Suprapubic skin (tissue), 4 donors: ENCODE measurements at places on chromosomes 5 and 9.

DNA sequence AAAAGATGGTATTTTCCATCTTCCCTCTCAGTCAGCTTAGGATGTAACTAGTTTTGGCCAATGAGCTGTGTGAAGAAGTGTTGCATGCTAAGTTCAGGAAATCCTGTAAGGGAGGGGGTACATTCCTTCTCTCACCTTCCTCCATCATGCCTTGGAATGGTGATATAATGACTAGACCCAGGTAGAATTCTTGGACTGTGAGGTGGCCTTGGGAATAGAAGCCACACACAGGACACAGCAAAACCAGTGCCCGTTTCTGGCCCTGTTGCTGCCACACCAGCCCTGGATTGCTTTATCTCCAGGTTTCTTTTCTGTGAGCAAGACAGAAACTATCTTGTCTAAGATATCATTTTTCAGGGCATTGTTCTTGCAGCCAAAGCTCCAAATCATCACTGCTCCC, 10.5 kb upstream of the ZNF354A start:
- no peak for DNase-seq

GRCh38 chr5:131256507-131256823, 7.4 kb upstream of the CDC42SE2 start:
- no peak for DNase-seq

DNA sequence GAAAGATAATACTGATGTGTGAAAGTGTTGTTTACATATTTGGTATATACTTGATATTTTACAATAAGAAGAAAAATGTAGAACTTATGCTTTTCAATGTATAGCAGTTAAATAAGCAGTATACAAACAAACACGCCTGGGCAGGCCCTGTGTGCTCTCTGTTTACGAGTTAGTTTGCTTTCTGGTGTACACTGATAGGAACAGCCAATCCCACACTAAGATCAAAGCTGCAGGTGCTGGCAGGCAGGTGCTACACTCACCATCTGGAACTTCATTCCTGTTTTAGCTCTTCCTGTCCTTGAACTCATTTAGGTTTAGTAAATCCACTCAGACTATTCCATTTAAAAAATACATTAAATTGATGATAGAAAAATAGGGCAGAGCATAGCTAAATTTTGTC, 614.7 kb upstream of the ST8SIA4 start:
- no peak for DNase-seq

GRCh38 chr9:128438343-128439109, 17.3 kb upstream of the ODF2 start:
- peak; percentile 92 for DNase-seq

DNA sequence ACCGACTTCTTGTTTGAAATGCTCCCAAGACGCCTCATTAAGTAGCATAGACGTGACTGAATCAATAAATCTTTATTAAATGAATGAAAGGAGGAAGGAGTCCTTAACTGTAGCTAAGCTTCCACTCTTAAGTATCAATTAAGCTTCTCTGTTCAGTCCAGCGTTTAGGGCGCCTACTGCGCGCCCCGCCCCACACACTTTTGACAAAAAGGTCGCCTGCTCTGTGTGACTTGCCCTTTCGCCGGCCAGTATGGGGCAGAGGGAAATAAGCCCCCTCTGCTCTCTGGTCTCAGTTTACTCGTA, 662 bp upstream of the DOLPP1 start:
- DNase-seq = no peak

DNA sequence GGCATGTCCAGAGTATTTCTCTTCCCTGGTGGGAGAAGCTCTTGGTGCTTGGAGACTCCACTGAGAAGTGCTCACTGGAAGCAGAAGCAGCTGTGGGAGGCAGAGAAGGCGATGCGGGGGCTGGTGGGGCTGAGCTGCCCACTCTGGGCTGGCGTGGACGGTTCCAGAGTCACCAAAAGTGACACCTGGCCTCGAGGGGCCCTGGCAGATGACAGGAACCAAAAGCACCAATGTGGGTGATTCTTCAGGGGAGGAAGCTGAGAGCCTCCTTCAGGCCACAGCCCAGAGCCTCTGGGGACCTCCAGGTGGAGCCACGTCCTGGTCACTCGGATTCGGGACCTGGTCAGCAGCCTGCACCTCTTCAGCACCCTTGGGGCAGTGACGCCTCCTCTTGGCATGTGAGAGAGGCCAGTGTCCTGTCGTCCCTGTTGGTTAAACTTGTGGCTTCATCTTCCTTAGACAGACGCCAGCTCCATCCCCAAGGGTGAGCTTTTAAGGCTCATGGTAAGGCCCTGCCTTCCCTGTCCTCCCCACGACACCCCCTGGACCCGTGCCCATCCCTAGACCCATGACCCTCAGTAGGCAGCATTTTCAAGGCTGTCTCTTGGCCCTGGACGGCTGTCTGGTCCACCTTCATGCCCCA, 78.7 kb upstream of the IRX4 start:
- no peak for DNase-seq

DNA sequence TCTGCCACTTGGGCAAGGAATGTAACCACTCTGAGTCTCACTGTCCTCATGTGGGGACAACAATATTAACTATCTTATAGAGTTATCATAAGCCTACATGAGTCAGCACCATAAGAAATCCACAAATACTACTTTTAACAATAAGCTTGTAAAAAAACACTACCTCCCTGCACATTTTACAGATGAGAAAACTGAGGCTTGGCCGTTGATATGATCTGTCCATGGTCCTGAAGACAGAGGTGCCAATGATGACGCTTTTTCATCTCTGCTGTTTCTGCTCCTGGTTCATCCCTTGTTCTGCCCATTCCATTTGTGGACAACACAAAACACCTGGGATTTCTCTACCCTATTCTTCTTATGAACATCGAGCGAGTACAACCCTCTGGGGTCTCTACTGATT, 23.4 kb upstream of the STRBP start:
- DNase-seq = no peak

GRCh38 chr5:110347781-110348180, 378.7 kb downstream of the TMEM232 start:
- no peak for DNase-seq

DNA sequence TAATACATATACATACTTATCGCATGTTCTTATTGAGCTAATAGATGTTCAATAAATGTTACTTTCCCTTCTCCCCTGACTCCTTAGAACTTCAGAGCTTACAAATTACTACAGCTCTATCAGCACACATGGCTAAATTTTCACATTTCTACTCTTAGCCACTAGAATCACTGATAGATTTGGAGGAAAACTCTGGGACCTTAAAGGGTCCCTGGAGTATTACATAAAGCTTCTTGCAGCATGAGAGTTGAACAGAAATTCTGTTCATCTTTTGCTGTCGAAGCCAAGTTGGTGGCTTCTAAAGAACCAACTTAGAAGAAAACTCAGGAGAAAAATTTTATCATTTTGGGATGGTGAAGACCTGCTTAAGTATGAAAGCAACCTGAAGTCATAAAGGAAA, 15.5 kb downstream of the B4GALT1 start:
- no peak for DNase-seq

DNA sequence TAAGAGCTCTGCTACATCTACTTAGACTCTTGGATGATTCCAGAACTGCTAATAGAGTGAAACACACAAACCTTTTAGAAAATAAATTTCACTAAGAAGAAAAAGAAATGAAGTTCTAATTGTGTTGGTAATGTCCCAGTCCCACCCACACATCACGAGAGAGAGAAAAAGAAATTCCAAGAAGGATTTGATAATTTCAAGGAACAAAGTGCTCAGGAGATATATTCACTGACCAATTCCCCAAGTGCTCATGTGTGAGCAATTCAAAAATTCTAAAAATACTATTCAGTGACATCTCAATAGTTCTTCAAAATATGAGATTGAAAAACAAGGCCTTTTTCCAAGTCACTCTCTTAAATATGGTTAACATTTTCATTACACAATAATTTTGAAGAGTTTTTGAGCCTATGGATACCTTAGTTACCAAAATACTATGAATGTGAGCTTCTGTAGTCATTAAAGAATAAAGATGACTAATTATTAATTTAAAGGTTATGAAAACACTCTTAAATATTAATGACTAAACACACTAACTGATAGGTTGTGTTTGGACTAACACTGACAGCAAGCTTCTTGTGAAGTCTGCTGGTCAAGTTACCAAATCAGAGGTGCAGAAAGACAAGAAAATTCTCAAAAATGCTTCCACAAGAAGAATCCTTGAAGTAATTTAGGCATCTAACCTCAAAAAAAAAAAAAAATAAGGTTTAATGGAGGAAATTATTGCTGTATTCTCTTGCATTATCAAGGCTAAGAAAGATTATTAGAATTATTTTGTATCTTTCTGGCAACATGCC, 245.3 kb downstream of the PDE4D start:
- no peak for DNase-seq

GRCh38 chr5:79834754-79835714, 145.4 kb downstream of the CMYA5 start:
- DNase-seq = peak; percentile 66

GRCh38 chr9:91898451-91899218, 51.4 kb downstream of the ROR2 start:
- no peak for DNase-seq

DNA sequence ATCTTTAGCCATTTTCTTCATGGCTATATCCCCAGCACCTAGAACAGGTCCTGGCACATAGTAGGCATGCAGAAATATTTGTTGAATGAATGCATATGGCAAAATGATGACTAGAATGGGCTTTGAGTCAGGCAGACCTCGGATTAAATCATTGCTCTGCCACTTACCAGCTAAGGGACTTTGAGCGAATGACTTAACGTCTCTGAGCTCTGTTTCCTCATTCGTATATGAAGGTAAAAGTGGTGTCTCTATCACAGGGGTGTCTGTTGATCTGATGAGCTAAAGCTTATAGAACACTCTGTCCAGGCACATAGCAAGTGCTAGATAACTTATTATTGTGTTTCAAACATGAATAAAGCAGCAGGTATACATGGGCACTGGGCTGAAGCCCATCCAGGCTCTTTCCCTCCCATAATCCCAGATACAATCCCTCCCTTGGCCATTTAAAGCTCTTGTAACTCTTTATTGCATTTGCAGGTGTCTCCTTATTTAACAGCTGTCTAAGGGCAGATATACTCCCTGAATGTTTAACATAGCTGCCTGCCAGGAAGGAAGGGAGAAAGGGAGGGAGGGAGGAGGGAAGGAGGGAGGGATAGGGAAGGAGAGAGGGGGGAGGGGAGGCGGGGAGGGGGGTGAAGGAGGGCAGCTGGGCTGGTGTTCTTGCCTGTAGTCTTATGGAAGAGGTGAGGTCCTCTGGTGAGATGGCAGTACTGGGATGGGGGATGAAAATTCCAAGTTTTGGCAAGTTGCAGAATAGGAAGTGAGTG, 23.2 kb upstream of the STXBP1 start:
- no peak for DNase-seq

- DNase-seq = no peak
These were observed 26.0 kb downstream of the CNOT8 start for GRCh38 chr5:154884424-154884823.

DNA sequence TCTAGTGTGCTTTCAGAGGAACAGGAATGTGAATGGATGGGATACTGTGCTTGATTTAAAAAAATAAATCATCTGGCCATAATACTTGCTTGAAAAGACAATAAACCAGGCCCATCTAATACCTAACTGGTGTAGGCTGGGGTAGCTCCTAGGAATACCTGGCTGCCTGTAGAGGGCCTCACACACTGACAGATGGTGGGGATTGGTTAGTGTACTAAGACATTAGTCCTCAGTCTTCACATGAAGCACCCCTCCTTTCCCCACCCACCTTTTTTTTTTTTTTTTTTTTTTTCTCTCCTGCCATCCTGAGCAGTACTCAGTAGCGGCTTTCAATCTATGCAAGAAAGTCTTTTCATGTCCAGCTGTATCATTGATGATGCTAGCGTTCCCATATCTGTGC, 130.5 kb downstream of the ADGRV1 start:
- DNase-seq = no peak

GRCh38 chr5:22722056-22722455, 131.1 kb downstream of the CDH12 start:
- no peak for DNase-seq

DNA sequence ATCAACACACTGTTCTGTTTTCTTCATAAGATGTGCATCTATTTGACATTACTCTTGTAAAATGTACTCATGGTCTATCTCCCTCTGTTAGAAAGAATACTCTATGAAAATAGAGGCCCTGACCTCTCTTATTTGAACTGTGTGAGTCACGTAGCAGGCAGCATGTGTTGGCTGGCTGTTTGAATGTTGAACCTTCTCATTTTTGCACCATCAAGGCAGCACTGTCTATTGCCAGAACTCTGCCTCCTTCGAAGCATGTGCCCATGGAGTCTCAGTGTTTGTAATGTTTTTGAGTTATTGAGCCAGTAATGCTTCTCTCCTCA, 144.4 kb downstream of the ALDH1A1 start:
- DNase-seq = no peak

GRCh38 chr5:160020266-160020770, 11.4 kb downstream of the TTC1 start:
- DNase-seq = no peak

DNA sequence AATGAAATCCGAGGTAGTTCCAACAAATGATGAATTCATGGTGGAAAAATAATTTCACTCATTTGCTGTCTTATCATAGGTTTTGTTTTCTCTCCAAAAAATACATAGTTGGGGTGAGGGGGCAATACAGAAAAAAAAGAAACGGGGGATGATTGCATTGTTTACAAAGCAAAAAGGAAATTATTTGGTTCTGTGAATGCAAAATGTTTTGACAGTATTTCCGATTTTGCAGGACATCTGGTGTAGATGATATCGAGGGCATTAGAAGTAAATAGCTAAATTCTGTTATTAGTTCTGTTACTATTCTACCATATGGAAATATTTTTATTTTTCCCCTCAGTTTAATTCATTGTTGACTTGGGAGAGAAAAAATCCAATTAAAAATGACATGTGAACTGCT, 201.7 kb downstream of the MARCHF11 start:
- no peak for DNase-seq

DNA sequence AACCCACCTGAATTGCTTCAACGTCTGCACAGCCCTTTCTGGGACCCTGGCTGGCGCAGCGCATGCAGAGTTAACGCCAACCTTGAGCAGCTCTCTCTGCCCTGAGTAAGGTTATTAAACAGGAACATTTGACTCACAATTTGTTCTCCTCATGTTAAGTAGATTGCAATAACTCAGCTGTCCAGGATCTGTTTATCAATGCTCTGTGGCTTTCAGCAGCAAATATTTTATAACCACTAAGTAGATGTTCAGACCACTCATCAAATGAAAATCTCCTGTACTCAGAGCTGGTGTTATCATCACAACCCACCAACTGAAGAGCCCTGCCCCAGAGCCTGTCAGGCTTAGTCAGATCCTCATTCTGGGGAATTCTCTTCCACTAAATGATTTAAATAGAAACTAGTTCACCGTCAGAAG, 403.0 kb downstream of the ZNF608 start:
- no peak for DNase-seq

- peak; percentile 63 for DNase-seq
These were observed 140.3 kb downstream of the OLFM1 start for GRCh38 chr9:135227641-135228251.
